Motor neuron (in vitro differentiated cells): ENCODE measurements at places on chromosomes 12 and 14.

DNA sequence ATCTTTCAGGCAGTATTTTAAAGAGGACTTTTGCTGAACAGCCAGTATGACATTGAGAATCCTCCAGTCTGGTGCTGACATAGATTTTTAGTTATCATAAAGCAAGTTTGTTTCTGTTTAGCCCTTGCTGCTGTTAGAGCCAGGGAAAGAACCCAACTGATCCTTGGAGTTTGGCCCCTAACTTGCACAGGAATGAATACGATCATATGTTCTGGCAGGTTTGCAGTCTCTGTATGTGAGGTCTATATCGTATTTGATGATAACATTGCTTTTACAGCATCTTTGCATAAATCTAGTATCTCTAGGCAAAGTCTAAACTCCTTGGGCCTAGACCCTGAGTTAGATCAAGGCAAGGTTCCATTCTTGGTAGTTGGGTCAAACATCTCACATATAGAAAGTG lies 4.3 kb upstream of the CCDC175 start:
- ATAC-seq: no peak

GRCh38 chr12:109678719-109679118 lies 34.9 kb upstream of the FAM222A start:
- peak; percentile 73 for ATAC-seq

DNA sequence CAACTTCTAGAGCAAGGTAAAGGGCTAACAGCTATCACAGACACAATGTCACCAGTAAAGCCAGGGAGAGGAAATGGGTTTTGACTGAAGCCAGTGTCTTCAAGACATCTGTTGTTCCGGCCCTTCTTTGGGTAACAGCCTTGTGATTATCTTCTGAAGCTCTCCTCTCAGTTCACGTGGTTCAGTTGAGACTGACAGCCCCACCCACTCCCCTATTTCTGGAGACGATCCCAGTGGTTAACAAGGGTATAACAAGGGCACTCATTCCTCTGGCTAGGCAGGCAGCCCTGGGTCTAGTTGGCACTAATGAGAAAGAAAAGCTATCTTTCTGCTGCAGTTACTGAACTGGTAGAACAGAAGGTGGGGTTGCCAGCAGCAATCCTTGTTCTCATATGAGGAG lies 6.9 kb downstream of the GNPTAB start:
- ATAC-seq: no peak

GRCh38 chr12:117853600-117853999 lies 115.2 kb downstream of the KSR2 start:
- no peak for ATAC-seq

DNA sequence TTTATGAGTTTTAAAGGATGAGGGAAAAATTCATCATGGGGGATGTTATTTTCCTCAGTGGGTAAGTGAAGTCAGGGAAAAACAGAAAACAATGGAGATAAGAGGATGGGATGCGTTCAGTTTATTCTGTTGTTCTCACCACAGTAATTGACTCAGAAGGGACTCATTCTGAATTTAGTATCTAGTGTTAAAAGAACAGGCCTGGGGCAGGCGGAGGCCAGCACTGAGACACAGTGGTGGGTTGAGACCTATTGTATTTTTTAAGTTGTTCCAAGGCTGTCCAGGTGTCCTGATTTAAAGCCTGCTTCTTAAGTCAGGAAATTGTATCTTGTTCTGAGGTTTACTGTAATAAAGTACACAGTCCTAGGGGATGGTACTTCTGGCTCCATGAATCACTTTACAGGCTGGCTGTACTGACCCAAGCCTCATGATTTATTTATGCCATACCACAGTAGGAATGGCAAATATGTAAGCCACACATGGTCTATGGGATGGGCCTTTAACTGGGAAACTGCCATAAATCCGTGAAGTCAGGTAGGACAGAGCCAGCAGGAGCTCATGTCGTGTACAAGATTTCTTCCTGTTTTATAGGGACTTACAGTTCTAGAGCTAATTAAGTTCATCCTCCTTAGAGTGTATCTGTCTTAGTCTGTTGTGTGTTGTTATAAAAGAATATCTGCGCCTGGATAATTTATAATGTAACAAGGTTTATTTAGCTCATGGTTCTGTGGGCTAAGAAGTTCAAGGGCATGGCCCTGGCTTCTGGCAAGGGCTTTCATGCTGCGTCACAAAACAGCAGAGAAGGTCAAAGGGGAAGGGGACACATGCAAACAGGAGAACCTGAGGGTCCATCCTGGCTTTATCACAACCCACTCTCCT lies 244.1 kb downstream of the FBXL14 start:
- peak; percentile 86 for ATAC-seq

- no peak for ATAC-seq
These were observed 176.1 kb downstream of the GXYLT1 start for GRCh38 chr12:41968599-41968998.

- ATAC-seq: no peak
These were observed 1.7 kb upstream of the NKX2-1 start for GRCh38 chr14:36521598-36522345.

GRCh38 chr12:19234981-19235871 lies 105.7 kb downstream of the PLEKHA5 start:
- no peak for ATAC-seq

GRCh38 chr12:55043542-55043941 lies 23.8 kb downstream of the NEUROD4 start:
- no peak for ATAC-seq

- ATAC-seq: no peak
These were observed 336.8 kb downstream of the LRIG3 start for GRCh38 chr12:58583529-58583928.

DNA sequence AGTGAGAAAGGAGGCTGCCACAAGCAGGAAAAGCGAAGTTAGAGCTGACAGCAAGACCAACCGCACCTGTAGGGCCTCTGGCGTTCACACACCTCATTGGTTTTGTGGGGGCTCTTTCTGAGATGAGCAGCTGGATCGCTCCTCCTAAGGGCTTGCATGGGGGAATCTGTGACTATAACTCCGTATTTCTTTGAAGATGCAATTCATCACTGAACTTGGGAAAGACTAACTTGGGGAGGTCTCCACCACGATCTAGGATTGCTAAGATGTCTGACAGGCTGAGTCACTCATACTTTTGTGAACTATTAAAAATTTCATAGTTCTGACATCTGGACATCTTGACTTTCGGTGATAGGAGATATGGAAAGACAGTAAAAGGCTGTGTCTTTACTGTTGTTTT lies 173.6 kb downstream of the ETV6 start:
- no peak for ATAC-seq
